ENCODE measurements at places on chromosomes 6 and 20. TPM values are rescaled to one million over a fixed set of nuclear protein-coding genes. Genes with fewer than 3 reads are reported as not detected.

The XKR7 gene
- total RNA-seq, result not detected

GRCh38 chr20:32680544-32681174 lies 6.9 kb upstream of the C20orf203 start:
- no peaks in the 10 kb centered on the region for H3K27me3 ChIP-seq
- no peak for DNase-seq
- H3K36me3 ChIP-seq, result no peaks in the 10 kb centered on the region

DNA sequence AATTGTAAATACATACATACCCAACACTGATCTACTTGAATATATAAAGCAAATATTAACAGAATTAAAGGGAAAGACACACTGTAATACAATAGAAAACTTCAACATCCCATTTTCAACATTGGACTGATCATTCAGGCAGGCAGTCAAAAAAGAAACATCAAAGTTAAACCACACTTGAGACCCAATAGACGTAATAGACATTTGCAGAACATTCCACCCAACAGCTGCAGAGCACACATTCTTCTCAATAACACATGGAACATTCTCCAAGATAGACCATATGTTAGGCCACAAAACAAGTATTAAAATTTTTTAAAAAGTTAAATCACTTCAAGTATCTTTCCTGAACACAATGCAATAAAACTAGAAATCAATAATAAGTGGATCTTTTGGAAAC lies 698.2 kb downstream of the COL12A1 start:
- no peak overlapping the region for H3K4me3 ChIP-seq
- DNase-seq, result no peak
- no peaks in the 10 kb centered on the region for H3K4me1 ChIP-seq
- H3K27me3 ChIP-seq, result no peaks in the 10 kb centered on the region

The TINAG gene
- not detected for total RNA-seq

GRCh38 chr6:27575594-27576361 lies 102.9 kb upstream of the ZNF184 start:
- H3K36me3 ChIP-seq, result no peaks in the 10 kb centered on the region
- H3K4me3 ChIP-seq, result no peak overlapping the region
- H3K4me1 ChIP-seq, result no peaks in the 10 kb centered on the region

DNA sequence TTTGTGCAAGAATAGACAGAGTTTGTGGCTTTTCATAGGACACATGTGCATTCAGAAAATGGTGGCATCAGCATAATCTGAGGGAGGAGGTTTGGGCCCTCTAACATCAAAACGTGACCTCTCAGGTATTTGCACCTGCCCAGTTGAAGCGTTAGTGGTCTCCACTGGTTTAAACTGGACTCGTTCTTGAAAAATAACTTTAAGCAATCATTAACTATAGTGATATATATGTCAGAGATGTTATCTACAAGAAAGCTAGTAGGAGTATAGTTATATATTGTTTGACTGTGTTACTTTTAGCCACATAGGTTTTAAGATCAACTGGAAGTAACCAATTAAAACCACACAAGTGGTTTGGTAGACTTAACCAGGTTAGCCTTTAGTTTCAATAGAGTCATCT lies 607.4 kb downstream of the MAFB start:
- H3K4me1 ChIP-seq, result no peaks in the 10 kb centered on the region
- DNase-seq, result no peak
- H3K4me3 ChIP-seq, result no peak overlapping the region
- H3K36me3 ChIP-seq, result no peaks in the 10 kb centered on the region
- H3K27ac ChIP-seq, result no peak overlapping the region

The MATN4 gene
- not detected for total RNA-seq

All from ovary (tissue), 10 donors.